ENCODE measurements at places on chromosomes 3 and 15. TPM values are rescaled to one million over a fixed set of nuclear protein-coding genes. Genes with fewer than 3 reads are reported as not detected.

DNA sequence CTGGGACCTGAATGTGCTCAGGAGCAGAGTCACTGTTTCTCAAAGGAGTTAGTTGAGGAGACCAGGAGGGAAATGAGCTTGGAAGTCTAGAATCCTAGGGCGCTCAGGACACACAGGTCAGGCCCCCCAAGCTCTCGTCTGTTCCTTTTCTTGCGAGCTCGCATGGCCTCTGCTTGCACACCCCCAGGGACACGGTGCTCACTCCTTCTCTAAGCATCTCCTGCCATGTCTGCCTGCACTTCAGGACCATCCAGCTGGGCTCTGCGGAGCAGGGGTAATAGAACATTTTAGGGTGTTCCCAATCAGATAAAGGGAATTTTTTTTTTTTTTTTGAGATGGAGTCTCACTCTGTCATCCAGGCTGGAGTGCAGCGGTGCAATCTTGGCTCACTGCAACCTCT, 213.2 kb downstream of the XXYLT1 start:
- no peak for DNase-seq

- DNase-seq = no peak
Measured at GRCh38 chr3:182989566-182989965, 9.2 kb upstream of the DCUN1D1 start.

- DNase-seq = no peak
Measured at GRCh38 chr15:29226436-29227208, 43.0 kb downstream of the NSMCE3 start.

- no peak for DNase-seq
Measured at GRCh38 chr3:46135475-46135874, 72.6 kb downstream of the CCR1 start.

DNA sequence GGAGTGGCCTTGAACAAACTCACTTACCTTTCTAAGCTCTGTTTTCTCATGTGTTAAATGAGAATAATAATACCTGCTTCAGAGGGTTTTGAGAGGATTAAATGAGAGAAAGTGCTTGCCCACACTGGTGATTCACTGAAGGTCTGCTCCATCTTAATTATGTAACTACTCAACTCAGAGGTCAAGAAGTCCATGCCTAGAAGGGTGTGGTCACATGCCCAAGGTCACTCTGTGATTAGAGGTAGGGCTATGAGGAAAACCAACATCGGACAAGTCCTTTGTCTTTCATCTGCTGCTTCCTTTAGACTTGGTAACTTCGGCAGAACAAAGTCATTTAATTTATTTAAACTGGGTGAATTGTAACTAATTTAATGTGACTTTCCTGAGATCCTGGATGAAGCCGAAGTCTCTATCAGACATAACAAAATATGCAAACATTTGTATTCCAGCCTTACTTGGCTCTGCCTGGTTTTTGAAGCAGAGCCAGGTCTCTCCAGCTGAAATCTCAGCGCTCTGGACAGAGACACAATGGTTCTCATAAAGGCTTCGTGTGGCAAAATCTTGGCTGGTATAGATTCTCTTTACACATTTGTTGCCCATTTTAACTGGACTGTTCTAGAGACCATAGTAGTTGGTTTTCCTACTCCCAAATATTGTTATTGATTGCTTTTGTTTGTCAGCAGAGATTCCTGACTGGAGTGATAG, 3.0 kb downstream of the CHRNA7 start:
- DNase-seq = no peak

DNA sequence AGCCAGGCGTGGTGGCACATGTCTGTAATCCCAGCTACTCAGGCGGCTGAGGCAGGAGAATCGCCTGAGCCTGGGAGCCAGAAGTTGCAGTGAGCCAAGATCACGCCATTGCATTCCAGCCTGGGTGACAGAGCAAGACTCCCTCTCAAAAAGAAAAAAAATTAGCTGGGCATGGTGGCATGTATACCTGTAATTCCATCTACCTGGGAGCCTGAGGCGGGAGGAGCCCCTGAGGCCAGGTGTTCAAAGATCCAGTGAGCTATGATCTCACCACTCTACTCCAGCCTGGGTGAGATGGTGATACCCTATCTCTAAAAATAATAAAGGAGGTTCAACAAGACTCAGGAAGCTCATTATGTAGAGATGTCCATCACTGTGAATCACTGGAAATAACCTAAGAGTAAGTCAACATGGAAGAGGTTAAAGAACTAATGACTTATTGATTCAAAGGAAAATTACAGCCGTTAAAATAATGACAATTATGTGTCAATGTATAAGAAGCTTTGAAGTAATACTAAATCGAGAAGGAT, 19.8 kb upstream of the RAB7A start:
- no peak for DNase-seq

GRCh38 chr15:59138243-59138642, 33.3 kb downstream of the CCNB2 start:
- DNase-seq = peak; percentile 47

- no peak for DNase-seq
Measured at GRCh38 chr15:38991126-38991525, 426.5 kb upstream of the RASGRP1 start.

- DNase-seq = no peak
Measured at GRCh38 chr15:52252781-52253180, 42.8 kb downstream of the MYO5C start.

- no peak for DNase-seq
Measured at GRCh38 chr3:52439426-52440248, 5.3 kb downstream of the SEMA3G start.

DNA sequence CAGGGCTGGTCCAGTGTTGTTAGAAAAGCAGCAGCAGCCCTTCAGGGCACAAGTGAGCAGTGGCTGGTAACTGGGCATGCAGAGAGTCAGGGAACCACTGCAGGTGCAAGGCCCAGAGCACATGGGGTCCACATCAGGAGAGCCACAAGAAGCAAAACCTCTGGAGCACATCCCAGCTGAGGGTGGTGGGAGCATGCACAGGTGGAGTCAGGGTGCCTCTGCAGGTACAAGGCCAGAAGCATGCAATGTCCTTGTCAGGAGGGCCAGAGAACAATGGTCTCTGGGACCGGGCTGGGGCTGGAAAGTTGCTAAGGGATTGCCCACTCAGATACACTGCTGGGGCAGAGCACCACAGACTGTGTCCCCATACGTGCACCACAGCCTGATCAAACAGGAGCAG, 226.1 kb upstream of the UBE2E2 start:
- no peak for DNase-seq

The NRG4 gene
- total RNA-seq = not detected

Data from activated naive CD4-positive, alpha-beta T cell treated with anti-CD3 and anti-CD28 coated beads, Interleukin-2, amount 50 U/mL, for 72 hours (primary cell).